ENCODE measurements at places on chromosomes 2 and 18.

- DNase-seq, result no peak
Observed at GRCh38 chr2:82124629-82125028, 1820.1 kb upstream of the LRRTM1 start.

DNA sequence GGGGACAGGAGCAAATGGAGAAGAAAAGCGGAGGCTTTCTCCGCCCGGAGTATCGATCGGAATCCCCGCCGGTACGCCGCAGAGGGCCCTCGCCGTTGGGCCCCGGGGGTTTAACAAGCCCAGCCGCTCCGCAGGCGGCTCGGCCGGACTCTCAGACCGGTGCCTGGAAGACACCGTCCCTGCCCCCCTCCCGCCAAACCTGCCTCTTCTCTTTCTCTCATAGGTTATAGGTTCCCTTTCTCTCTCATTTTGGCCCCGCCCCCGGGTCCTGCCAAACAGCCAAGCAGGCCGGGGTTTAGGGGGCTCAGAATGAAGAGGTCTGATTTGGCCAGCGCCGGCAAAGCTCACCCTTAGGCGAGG, 4.4 kb downstream of the ONECUT2 start:
- no peak for DNase-seq

GRCh38 chr18:24031916-24032315, 17.4 kb downstream of the TTC39C start:
- DNase-seq, result no peak

DNA sequence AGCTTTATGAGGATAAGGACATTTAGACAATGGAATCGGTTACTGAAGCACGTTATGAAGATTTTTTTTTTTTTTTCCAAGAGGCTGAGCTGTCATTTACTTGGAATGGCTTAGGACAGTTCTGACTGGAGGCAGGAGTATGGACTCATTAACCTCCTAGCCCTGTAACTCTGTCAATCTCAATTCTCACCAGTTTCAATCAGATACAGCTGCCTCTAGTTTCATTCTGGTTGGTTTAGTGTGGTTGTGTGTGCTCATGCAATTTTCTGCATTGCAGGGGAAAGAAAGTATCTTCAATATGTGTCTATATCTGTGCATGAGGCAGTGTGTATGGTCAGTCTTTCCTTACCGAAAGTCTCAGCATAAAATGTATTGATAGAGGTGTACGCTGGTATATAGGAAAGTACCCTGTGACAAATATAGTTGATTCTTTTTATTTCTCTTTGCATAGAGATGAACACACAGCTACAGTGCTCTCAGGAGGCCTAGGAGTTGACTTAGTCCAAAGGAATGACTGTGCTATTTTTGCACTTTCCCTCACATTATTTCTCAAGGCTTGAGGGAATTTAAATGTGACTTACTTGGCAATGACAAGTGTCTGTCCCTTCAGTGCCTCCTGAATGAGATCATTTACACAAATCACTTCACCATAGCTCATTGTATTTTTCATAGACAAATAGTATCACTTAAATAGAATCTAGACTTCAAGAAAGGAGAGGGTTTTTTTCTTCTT, 50.5 kb upstream of the GRB14 start:
- no peak for DNase-seq

GRCh38 chr2:230713331-230714135, 891 bp downstream of the CAB39 start:
- DNase-seq, result peak; percentile 77

- DNase-seq, result no peak
Observed at GRCh38 chr2:104443145-104443544, 410.8 kb upstream of the POU3F3 start.

All from Peyer's patch (tissue), 4 donors.